ENCODE measurements at places on chromosomes 5 and 9. TPM values are rescaled to one million over a fixed set of nuclear protein-coding genes. Genes with fewer than 3 reads are reported as not detected.

The CD72 gene
- 3.3 TPM for total RNA-seq

The FAXDC2 gene
- total RNA-seq: 134 TPM

The DCTN4 gene
- 70.7 TPM for total RNA-seq

The MLANA gene
- not detected for total RNA-seq

The CDH9 gene
- total RNA-seq: not detected

The C1QTNF3 gene
- 5.3 TPM for total RNA-seq

The GRIA1 gene
- 2.0 TPM for total RNA-seq

The FCN1 gene
- 10.5 TPM for total RNA-seq

The FAM170A gene
- total RNA-seq: not detected

The CCL27 gene
- total RNA-seq: not detected

The NUTM2F gene
- total RNA-seq: not detected

The ELOVL7 gene
- 12.1 TPM for total RNA-seq

The LPAR1 gene
- 61.1 TPM for total RNA-seq

The TAF11L5 gene
- not detected for total RNA-seq

The LCN1 gene
- not detected for total RNA-seq

The C5orf52 gene
- not detected for total RNA-seq

The SLC28A3 gene
- 0.22 TPM for total RNA-seq

The APC gene
- total RNA-seq: 57.3 TPM

The PLAC8L1 gene
- not detected for total RNA-seq

The CCL19 gene
- total RNA-seq: not detected

The IFNA21 gene
- not detected for total RNA-seq

The FAM81B gene
- total RNA-seq: not detected
